ENCODE measurements at places on chromosomes 16 and 17.

- no peak for DNase-seq
Measured at GRCh38 chr17:30244853-30245385, 9.4 kb upstream of the SLC6A4 start.

DNA sequence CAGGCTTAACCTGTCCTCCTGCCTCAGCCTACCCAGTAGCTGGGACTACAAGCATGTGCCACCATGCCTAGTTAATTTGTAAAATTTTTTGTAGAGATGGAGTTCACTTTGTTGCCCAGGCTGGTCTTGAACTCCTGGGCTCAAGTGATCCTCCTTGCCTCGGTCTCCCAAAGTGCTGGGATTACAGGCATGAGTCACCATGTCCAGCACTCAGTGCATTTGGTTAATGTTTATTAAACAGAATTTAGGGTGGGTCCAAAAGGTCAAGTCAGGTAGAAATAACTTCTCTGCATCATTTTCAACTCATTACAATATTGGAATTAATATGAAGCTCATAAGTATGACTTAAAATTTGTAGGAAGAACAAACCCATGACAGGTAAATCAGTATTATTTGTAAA, 55.7 kb downstream of the RHOT1 start:
- no peak for DNase-seq

DNA sequence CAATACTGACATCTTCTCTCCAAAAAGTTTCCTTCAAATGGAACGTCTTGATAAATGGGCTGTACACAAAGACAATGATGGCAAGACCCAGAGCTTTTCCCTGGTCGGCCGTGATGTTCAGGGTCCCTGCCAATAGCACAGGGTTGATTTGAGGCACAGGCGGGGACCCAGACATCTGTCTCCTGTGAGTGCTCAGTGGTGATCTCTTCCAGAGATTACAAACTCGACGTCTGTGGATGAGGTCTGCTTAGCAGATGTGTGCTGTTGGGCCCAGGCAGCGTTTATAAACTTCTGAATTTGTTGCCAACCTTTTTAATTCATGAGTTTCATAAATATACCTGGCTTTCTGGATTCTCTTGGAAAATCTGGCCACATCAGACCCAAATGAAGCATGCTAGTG, 14.9 kb downstream of the CPPED1 start:
- DNase-seq, result no peak

GRCh38 chr17:50608700-50609379, 25.8 kb upstream of the ABCC3 start:
- no peak for DNase-seq

GRCh38 chr17:82238472-82239201, 9.8 kb downstream of the SLC16A3 start:
- peak; percentile 82 for DNase-seq

- DNase-seq, result peak; percentile 84
Measured at GRCh38 chr17:74945543-74945942, 9.8 kb downstream of the OTOP3 start.

DNA sequence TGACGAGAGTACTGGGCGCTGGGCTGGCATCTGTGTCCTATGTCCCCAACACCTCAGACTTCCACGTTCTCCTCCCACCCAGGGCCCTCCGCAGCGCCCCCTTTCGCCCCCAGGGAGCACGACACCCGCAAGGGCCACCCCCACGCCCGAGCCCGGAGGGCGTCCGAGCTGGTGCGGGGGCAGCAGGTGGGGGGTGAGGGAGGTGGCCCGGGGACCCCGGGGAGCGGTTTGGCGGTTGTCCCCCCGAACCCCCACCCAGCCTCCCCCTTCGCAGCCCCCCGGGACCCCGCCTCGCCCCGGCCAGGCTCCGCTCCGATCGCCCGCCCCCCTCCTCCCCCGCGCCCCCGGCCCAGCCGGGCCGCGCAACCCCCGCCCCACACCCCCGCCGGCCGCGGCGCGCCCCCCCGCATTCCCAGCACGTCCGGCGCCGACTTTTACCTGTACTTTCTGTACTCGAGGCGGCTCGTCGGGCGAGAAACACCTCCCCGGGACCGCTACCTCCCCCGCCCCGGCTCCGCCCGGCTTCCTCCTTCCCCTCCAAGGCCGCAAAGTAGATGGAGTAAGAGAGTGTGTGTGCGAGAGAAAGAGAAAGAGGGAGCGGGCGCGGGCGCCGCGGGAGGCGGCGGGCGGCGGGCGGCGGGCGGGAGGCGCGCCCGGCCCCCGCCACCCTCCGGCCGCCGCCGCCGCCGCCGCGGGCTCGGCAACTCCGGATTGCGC, 901 bp downstream of the CDYL2 start:
- peak; percentile 75 for DNase-seq

- DNase-seq, result no peak
Measured at GRCh38 chr17:50594128-50594823, 33.8 kb downstream of the CACNA1G start.

DNA sequence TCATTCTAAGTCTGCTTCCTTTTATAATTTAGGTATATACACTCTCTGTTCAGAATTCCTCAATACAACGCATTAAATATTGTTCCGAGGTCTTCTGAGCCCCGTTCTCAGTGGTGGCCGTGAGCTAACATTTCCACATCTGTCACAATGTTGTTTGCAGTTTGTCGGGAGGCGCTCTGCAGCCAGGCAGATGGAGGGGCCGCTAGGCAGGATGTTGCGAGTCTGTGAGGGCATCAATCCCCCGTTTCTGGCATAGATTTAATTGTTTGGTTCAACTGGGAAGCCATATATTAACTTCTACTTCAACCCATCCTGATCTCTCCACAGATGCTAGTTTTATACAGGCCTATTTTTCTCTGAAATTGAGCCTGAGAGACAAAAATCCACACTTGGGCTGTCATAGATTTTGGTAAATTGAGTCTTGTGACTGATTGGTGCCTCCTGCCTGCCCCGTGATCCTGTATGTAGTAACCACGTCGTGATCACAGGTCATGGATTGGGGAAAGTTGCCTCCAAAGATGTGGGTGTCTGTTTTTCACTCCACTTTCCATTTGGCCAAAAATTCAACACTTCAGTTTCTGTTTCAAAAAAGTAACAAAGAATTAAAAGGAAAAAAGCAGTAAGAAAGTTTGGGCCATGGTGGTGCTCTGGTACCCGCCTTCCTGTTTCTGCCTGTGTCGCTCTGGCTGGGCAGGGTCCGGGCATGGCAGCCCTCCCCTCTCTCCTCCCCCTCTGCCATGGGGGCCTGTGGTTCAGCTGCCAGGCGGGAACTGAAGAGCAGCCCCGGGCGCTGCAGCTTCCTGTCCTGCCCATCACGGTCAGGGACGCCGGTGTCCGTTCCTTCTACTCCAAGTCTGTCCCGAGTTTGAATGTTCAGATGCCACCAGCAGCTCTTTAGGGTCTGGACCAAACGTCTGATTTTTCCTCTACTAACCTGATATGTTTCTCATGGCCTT, 41.5 kb downstream of the RPTOR start:
- DNase-seq, result no peak

GRCh38 chr17:57377094-57377493, 120.8 kb downstream of the MSI2 start:
- no peak for DNase-seq

DNA sequence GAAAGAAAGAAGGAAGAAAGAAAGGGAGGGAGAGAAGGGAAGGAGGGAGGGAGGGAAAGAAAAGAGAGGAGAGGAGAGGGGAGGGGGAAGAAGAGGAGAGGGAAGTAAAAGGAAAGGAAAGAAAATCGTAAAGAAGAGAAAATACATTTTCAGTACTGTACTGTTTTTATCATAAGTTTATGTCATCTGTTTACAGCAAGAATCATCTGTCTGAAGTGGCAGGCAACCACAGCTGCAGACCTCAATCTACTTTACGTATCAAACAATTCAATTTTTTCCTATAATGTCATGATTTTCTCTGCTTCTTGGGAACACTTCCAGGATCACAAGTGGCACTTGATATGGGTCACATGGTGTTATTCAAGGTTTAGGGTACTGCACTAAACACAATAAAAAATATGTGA, 58.3 kb downstream of the USP32 start:
- DNase-seq, result no peak

GRCh38 chr17:47229535-47230443, 20.6 kb downstream of the MYL4 start:
- peak; percentile 84 for DNase-seq

DNA sequence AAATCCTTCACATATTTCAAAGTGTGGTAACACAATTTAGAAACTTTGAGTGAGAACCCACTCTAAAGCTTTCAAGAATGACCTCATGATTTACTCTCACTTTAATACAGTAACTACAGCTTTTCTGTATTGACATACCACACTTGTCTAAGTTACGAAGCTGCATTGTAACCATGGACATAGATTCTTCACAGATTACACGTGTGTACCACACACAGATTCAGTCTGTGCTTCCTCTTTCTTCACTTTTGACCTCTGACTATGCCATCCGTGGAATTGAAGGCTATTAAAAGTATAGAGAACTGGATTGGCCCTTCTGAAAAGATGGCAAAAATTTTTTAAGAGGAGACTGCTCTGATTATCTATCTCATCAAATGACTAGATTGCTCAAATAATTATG, 172.7 kb downstream of the TANC2 start:
- DNase-seq, result no peak

DNA sequence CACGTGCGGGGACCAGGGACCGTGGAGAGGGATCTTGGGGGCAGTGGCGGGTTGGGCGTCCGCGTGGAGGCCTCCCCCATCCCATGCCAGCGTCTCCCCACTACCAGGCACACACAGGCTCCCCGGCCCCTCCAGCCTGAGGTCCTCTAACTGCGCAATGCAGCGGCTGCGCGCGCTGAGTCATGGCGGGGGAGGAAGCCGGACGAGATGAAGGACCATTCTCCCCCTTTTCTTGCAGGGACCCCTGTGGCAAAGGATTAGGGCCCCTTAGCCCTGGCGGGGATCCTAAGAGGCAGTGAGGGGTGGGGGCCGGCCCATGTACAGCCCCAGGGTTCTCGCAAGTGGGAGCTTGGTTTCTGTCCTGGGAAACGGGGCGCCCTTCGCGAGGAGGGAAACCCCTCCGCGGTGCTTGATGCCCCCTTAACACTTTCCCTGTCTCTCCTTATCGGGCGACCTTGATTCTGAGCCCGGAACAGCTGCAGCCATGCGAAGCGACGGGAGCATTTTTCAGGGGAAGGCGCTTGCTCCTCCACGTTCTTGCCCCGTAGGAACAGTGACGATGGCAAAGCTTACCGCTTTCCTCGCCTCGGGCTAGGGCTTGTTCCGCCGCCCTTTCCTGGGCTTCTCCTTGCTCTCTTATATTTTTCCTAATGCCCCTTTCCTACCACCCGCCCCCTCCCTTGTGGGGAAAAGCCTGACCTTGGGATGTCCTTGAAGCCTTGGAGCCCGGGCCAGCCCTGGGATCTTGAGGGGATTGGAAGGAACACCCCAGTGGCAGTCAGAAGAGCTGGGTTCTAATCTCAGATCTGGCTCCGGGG, 592 bp downstream of the ALDOA start:
- no peak for DNase-seq

GRCh38 chr17:67993998-67994361, 2.3 kb downstream of the C17orf58 start:
- DNase-seq, result peak; percentile 54

- no peak for DNase-seq
Measured at GRCh38 chr17:68238871-68239253, 9.0 kb upstream of the AMZ2 start.

GRCh38 chr17:66032082-66032712, 159.7 kb downstream of the CEP112 start:
- peak; percentile 9 for DNase-seq

DNA sequence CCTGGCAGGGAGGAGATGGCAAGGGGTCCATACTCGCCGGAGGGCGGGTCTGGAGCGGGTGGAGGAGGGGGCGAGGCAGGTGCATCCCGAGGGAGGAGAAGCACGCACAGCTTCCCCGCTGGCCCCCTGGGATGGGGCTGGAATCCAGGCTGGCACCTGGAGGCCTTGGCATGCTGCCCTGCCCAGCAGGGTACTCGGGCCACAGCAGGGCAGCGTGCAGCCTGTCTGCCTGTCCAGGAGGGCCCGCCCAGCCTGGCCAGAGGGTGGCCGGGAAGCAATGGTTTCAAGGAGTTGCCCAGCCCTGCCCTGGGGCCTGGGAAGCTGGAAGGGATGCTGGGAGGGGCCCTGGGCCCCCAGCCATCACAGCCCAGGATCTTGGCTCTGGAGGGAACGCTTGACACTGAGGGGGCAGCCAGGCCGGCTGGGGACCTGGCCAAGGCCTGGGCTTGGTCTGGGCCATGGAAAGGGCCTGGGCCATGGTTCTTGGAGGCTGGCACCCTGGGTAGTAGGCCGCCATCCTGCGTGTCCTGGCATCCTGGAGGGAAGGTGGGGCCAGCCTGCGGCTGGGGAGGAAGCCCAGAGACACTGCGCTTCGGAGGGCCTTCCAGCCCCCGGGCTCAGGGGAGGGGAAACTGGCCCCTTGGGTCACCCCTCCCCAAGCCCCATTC, 1.1 kb downstream of the GLIS2 start:
- no peak for DNase-seq

- DNase-seq, result no peak
Measured at GRCh38 chr17:69997332-69997731, 77.7 kb upstream of the KCNJ16 start.

DNA sequence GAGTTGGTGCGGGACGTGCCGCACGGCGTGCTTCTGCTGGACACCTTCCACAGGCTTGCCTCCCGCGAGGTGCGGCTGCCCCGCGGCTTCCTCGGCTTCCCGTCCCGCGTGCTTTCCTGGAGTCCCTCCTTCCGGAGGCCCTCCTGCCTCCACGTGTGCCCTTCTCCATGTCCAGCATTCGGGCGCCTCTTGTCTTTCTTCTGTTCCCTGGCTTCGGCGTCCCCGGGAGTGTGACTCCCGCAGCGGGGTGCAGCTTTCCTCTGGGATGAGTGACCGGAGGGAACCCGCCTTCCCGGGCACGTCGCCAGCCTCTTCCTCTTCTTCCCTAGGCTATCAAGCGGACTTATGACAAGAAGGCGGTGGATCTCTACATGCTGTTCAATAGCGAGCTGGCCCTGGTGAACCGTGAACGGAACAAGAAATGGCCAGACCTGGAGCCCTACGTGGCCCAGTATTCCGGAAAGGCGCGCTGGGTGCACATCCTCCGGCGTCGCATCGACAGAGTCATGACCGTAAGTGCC, 23.0 kb downstream of the DNAH2 start:
- no peak for DNase-seq

- DNase-seq, result no peak
Measured at GRCh38 chr17:79608624-79608959, 2.3 kb downstream of the RBFOX3 start.

GRCh38 chr16:8943966-8944759, 19.5 kb downstream of the USP7 start:
- DNase-seq, result peak; percentile 67

DNA sequence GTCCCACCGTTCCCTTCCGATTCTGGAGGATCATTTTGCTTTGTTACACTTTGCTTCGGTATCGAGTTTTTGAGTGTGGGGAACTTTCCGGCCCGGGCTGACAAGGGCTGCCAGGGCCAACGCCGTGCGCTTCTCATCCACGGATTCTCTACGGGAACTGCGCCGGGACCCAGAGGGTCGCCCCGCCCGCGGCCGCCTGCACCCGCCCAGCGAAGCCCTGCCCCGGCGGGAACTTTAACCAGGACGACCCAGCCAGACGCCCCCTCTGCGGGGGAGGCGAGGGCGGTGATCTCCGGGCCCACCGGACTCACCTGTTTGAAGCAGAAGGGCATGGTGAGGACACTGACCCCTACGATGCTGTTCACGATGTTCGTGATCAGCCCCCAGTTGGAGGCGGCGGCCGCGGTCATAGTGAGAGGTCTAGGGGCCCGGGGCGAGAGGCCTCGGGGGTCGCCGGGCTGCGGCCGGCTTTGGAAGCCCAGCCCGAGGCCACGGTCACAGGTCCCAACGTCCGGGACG, 536 bp downstream of the SLC38A10 start:
- no peak for DNase-seq

All from GM20000 (cell line).